ENCODE measurements at places on chromosomes 2 and 18.

- DNase-seq: no peak
These were observed 11.8 kb downstream of the CNOT11 start for GRCh38 chr2:101264360-101264939.

DNA sequence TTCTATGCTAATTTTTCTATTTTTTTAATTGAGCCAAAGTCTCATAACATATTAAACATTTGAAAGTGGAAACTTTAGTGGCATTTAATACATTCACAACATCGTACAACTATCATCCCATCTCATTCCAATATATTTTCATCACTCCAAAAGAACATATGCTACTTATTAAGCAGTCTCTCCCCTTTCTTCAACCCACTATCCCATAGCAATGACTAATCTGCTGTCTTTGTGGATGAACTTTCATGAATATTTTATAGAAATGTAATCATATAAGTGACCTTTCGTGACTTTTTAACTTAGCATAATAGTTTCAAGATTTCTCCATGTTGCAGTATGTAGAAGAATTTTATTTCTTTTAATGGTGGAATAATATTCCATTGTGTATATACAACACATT, 90.3 kb downstream of the CCDC178 start:
- no peak for DNase-seq

DNA sequence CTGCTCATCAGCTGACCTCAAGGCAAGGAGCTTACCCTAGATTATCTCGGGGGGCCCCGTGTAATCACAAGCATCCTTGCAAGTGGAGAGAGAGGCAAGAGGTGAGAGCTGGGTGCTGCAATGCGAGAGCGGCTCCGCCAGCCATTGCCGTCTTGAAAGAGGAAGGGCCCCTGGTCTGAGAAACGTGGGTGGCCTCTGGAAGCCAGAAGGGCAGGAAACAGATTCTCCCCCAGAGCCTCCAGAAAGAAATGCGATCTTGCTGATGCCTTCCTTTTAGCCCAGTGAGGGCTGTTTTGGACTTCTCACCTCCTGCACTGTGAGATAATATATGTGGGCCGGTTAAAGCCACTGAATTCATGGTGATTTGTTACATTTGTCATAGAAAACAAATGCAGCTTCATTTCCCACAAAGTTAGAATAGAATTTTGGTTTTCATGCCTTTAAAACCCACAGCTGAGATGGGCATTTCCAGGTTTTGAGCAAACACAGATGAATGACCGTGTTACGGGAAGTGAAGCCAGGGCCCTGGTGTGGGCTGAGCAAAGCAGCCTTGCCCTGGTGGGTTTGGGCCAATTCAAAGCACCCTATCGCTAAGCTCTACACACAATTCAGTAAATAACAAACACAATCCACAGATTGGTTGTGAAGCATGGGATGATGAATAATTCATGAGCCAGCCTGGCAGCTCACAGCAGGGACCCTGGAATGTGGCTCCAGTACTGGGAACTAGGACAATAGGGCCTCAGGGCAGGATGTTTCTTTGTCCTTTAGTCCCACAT, 319.9 kb upstream of the HS6ST1 start:
- no peak for DNase-seq

DNA sequence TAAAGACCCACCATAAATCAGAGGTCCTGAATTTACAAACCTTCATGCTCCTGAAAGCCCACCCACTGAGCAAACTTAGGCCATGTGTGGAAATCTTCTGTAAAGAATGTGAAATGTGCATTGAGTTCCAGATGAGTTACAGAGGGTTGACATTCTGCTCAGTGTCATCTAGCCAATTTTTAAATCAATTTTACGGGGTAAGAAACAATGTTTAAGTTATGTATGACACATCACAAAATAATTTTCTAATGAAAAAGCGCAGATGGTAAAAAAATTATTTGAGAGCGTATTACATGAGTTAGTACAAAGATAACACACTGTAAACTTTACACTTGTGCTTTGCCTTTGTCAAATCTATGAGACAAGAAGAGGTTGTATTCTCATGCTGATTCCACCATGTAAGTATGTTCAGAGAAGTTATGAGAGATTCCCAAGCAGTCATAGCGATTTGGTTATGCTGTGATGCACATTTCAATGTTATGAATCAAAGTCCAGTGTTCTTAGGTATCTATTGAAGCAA, 446.3 kb downstream of the ADCYAP1 start:
- no peak for DNase-seq

DNA sequence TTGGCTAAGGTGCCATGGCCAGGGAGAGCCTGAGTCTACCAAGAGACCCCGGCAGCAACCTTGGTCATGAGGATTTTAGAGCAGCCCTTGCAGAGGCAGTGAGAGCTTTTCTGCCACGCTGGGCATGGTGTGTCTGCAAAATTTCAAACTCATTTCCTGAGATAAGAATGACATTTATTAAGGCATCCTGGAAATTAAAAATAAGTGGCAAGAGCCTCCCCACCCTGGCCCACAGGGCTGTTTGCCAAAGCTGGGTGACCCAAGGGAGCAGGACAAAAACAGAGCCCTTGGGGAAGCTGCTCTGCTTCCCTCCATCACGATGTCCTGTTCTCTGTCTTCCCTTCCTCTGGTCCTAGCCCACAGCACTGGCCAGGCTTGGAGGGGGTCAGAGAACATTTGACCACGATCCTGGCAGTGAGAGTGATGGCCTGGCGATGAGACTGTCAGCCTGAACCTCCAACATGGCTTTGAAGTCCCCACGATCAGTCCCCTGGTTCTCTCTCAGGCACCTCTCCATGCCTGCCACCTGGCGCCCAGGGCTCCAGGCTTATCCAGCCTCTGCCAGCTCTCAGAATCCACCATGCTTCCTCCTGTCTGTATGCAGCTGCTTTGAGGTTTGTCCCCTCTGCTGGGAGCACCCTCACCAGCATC, 68.9 kb upstream of the RMDN2 start:
- DNase-seq: no peak

DNA sequence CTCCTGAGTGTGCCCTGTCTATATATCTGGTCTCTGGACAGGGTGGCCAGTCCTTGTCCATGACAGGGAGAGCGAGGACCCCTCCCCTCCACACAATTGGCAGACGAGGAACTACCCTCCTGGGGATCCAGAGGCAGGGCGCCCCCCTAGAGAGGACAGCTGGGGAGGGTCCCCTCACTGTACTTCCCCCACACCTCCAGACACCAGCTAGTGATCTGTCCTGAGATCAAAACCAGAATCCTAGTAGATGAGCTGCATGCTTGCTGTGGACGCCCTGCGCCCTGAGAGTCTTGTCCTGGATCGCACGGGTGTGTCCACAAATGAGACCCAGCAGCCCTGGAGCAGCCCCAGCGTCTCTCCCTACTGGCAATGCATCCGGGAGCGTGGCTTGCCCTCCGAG, 83.4 kb upstream of the PXDN start:
- no peak for DNase-seq

DNA sequence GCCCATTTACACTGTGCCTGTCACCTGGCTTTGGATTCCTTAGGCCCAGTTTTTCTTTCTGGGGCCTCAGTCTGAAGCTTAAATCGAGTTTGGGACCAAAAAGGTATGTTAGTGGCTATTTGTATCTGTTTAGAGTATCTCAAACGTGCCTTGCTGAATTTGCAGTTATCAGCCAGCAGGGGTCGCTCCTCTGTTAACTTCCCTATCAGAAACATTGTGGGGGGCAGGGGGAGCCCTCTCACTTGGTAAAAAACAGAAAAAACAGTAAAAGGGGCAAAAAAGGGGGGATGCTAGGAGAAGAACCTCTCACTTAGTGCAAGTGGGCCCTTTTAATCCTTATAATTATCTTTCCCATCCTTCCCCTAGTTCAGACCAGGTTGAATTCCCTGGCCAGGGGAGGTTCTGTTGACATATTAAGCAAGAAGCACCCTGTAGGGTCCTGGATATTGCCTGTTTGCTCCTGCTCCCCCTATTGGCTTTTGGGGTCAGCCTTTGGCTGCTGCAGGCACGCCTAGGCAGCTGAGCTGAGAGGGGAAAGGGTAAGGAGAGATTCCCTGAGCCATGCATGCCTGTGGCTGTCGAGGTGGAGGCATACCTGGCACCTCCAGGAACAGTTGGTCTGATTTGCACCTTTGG, 8.8 kb upstream of the IFIH1 start:
- no peak for DNase-seq

DNA sequence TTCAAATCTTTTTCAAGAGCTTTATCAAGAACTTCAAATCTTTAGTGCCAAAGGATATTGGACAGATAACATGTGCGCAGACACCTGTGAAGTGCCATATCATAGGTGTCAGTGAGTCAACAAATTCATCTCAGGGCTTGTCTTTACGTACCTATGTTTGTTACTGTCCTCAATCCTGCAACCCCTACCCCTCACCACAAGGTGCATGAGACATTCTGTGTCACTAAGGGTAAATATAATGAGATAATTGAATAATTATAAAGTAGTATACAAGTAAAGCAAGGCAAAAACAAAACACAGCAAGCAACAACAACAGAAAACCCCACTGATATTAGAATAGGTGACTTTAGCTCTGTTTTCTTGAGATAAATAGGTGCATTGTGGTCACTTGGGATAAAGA, 1495.8 kb upstream of the TMEFF2 start:
- no peak for DNase-seq

DNA sequence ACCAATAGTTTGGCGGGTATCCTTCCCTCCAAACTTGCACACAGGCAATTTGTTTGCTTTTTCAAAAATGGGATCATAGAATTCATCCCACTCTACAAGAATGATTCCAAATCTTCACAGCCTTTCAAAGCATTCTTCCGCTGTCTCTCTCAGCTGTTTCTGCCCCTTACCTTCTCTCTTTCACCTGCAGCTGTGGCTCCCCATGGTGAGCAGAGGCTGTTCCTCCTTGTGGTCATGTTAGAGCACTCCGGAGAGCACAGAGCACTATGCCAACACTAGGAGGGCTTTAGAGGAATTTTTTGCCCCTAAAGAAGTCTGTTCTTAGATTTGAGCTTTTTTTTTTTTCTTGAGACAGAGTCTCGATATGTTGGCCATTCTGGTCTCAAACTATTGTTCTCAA, 30.4 kb downstream of the MTHFD2 start:
- no peak for DNase-seq

DNA sequence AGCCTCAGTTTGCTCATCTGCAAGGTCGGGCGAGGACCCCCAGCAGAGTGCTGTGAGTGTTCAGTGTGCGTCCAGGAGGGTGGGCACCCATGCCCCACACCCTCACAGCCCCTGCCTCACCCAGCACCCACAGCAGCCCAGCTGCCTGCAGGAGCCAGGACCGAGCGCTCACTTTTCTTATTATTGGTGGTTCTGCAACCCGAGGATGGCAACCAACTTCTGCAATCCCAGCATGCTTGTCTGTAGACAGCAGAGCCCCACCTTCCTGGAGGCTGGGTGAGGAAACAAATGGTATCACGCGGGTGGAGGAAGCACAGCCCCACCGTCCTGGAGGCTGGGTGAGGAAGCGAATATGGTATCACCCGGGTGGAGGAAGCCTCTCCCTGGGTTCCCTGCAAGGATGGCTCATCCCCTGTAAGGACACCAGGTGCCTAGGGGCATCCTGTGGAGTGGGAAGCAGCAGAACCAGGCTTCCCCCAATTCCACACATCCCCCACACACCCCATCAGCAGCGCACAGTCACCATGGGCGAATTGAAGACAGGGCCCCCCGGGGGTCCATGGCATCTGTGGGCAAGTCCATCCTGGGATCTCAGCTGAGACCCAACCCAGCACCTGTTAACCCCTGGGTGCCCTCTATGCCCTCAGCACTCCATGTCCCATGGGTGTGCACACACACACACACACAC, 220.5 kb upstream of the RAB6C start:
- DNase-seq: no peak

All from activated naive CD8-positive, alpha-beta T cell treated with anti-CD3 and anti-CD28 coated beads for 36 hours (primary cell).